Cerebellum (tissue), 4 donors: ENCODE measurements at places on chromosomes 3 and 15. TPM values are rescaled to one million over a fixed set of nuclear protein-coding genes. Genes with fewer than 3 reads are reported as not detected.

FSTL1 gene
- total RNA-seq = 66.6 TPM

KBTBD12 gene
- 1.5 TPM for total RNA-seq

RBMS3 gene
- total RNA-seq = 53.4 TPM

CAV3 gene
- not detected for total RNA-seq

GOLGA8T gene
- 0.64 TPM for total RNA-seq
